ENCODE measurements at places on chromosomes 1 and 21.
A peak's percentile ranks its signal among the peaks of the same experiment; 100 is the strongest.

DNA sequence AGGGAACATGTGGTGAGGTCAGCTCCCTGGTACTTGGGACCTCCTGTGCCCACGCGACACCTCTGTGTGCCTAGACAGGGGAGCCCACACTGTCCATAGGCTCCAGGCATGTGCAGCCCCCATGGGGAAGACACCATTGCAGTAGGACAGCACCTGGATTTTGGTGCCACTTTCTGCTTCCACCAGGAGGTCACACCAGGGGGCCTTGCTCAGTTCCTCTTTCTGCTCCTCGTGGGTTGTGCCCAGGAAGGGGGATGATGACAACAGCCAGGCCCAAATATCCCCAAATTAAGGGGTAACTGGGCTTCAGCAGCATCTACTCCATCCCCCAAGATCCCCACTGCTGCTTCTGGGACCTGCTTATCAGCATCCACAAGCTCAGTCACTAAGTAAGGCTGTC, 358.2 kb upstream of the KAZN start:
- DNase-seq = no peak

GRCh38 chr1:205505791-205506190, 1.3 kb downstream of the CDK18 start:
- DNase-seq = no peak

- DNase-seq = peak; percentile 80
These were observed 1.9 kb upstream of the IRF2BP2 start for GRCh38 chr1:234611847-234612351.

DNA sequence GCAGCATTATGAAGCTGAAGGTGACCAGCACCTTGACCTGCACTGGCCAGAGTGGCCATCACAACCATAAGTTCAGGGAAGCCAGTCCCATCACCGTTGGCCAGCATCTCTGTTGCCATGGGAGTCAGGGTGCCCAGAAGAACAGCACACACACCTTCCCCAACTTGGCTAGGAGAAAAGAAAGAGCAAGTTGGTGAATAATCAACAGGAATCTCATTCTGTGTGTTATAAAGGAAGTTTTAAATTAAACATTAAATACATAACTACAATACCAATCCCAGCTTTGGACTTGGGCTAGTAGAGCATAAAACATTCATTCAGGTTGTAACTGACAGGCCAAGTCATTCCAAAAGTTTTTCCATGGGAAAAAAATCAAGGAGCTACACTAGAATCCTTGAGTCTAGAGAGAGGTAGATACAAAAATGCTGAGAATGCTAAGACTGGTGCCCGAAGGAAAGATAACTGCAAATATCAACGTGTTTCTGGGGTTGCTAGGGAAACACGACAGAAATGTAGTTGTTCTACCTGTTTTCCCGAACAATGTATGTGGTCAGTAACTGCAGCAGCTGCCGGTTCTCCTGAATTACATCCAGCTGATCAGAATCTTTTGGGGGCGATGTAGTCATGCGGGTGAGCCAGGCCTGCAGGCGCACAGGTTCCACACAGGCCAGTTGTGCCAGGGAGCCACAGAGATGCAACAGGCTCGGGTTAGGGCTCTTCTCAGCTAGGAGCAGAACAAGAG, 45.6 kb downstream of the UBR4 start:
- no peak for DNase-seq

DNA sequence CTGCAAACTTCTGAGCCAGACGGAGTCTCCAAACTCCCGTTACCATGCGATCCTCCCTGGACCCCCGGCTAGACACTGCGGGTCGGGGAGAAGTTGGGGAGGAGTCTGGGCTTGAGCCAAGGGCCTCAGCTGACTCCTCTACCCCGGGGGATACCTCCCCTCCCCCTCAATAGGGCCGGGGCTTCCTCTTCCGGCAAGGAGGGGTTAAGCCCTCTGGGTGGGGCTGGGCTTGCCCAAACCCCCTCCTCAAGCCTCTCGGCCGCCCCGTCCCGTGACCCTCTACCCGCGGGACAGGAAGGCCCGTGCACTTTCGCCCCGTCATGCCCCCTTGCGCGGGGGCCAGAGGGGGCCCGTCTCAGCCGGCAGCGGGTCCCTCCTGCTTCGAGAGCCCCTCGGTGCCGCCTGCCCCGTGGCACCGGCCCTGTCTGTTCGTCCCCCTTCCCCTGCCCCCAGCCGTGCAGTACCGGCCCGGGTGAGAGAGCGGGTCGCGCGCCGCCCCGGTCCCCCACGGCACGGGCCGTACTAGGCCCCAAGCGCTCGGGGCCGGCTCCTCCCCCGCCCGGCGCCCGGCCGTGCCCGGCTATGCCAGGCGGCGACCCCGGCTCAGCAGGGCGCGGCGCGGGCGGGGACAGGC, 652 bp downstream of the ARL8A start:
- DNase-seq = peak; percentile 89

GRCh38 chr1:14875524-14876509, 277.3 kb downstream of the KAZN start:
- no peak for DNase-seq

GRCh38 chr1:219206350-219206749, 32.7 kb downstream of the LYPLAL1 start:
- no peak for DNase-seq

DNA sequence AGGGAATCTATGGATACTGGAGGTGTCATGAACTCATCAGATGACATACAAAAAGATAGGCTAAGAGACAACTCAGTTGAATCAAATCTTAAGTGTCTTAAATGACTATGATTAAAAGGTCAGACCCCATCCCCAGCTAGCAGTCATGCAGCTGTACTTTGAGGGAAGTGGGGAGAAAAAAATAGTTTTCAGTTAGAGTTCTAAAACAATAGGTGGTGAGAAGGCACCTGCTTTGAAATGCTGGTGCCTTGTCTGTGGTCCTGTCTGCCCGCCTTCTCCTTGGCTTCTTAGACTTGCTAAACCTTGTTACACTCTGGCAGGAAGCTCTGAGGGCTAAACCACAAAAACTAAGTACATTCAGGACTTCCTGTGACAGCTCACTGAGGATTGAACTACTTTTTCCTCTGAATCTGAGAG, 15.3 kb downstream of the CD2 start:
- peak; percentile 15 for DNase-seq

- DNase-seq = no peak
These were observed 213.7 kb upstream of the CSF3R start for GRCh38 chr1:36696261-36696940.

GRCh38 chr1:90561911-90562310, 155.2 kb downstream of the BARHL2 start:
- DNase-seq = no peak

DNA sequence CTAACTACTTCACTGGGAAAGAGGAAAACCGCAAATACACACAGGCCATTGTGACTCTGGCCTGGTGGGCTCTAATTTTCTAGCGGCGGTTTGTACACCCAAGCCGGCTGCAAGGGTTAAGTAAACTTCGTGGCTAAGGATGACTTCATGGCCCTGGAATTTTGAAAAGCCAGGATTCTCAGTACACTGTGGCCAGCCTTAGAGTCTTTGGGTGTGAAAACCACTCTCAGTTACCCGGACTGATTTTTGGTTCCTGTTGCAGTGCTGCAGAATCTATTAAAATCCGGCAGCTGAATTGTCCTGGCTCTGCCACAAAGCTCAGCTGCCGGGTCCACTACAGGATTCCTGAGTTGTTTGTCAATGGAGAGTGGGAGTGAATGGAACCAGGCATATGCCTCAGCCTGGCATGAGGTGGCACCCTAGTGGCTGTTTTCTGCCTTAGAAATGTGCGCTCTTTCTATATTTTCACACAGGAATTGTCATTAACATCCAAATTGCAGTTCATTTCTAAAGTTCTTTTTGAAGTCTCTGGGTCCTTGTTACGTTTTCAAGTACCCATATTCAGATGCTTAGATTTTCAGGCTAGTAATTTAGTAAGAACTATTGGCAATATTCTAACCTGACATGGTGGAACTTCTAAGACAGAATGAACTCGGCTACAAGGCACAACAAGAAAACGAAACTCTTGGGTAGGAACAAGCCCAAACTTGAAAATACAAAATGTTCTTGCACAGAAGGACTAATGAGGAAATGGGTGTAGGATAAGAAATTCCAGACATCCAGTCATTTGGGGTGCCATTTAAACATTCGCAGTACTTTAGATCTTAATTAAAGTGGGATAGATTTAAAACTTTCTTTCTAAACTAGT, 255.9 kb downstream of the NFIA start:
- no peak for DNase-seq

DNA sequence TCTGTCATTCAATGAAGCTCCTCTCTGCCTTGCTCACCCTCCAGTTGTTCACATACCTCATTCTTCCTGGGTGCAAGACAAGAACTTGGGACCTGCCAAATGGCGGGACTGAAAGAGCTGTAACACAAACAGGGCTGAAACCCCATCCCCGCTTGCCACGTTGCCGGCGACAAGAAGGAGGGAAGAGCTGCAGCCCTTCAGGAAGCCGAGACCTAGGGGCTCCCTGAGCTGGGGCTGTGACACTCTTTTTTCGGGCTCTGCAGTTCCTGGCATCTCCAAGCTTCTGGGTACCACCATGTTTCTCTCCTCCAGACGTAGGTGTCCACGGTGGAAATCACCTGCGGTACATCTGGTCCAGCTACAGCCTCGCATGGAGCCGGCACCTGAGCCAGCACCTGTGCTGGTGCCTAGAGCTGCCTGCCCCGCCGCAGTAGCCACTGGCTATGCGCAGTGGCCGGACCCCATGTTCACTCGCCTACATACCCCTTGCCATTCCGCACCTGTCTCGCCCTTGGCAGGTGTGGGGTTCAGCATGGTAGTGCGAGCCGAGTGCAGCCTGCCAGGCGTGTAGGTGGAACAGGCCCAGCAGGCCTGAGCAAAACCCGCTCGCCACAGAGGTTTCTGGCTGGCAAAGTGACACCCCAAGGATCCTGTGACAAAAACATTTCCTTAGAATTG, 367.0 kb upstream of the NEGR1 start:
- DNase-seq = no peak

- peak; percentile 76 for DNase-seq
These were observed 1.7 kb downstream of the HHAT start for GRCh38 chr1:210330279-210330866.

DNA sequence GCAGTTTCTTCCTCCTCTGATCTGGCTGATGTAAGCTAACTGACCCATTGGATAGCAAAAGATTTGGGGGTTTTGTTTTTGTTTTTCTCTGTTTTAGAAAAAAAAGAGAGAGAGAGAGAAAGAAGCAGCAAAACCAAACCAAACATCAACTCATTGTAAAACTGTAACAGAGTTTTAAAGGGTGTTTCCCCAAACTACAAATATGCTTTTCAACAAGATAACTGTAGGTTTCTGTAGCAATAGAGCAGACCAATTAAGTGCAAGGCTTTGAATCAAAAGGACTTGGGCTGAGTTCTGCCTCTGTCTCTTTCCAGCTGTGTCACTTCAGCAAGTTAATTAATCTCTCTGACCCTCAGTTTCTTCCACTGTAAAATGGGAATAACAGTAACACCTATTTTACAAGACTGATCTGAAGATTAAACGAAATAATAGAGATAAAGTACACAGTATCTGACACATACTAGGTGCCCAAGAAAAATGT, 44.5 kb downstream of the RRAGC start:
- DNase-seq = peak; percentile 36

DNA sequence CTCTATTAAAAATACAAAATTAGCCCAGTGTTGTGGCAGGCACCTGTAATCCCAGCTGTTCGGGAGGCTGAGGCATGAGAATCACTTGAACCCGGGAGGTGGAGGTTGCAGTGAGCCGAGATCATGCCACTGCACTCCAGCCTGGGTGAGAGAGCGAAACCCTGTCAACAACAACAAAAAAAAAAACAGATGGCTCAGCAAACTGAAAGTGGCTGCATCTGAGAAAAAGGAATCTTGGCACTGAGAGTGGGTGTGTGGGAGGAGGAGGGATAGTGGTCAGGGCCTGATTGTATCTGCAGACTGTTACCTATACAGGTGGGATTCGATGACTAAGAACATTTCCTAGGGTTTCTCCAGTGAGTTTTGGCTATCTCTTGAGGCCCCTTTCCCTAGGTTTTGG, 122.2 kb upstream of the BARHL2 start:
- no peak for DNase-seq

DNA sequence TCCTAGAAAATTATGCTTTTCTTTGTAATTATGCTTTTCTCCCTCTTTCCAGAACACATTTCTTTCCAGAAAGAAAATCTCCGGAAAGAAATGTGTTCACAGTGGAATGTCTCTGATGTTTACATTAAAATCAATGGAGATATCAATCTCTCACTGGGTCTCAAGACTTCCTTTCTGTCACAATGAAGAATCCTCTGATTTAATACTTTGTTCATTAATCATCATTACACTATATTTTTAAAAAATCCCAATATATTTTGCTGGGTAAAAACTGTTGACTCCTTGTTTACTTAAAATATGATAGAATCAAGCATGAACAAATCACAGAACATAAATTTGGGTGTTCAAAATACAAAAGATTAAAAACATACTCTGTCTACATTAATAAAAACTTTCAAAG, 26.3 kb upstream of the TGFBR3 start:
- DNase-seq = no peak

DNA sequence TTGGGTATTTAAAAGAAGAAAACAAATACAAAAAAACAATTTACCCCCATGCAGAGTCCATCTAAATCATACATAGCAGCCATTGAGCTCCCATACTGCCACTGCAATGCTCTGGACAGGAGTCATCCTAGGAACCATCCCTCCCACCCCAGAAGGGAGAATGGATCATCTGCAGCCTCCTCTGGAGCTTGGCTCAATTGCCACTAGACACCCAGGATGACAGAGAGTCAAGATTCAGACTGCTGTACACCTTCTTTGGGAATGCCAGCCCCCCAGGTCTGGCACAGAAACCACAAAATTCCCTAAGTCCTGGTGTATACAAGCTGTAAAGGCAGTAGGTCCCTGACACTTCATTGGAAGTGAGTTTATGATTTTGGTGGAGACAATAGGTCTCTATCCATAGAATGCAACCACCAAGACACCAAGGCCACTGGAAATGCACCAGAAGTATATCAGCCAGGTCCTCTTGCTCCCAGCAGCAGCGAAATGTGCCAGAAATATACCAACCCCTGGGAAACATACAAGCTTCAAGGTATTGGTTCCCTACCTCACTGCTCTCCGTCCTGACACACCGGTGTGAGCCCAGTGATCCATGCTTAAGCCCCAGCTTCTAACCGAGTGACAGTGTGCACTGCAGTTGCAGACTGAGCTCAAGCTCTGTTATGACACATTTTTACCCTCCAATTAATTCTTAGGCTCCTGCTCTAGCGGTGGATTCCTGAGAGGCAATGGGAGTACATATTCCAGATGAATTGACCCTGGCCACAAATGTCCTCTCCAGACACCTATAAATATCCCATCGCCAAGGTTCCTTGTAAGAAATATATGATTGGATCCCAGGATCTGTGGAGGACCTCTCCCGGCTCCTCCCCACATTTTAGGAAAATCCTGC, 4.4 kb downstream of the TAL1 start:
- DNase-seq = peak; percentile 66

GRCh38 chr1:154624746-154625643, 17.0 kb upstream of the ADAR start:
- no peak for DNase-seq

DNA sequence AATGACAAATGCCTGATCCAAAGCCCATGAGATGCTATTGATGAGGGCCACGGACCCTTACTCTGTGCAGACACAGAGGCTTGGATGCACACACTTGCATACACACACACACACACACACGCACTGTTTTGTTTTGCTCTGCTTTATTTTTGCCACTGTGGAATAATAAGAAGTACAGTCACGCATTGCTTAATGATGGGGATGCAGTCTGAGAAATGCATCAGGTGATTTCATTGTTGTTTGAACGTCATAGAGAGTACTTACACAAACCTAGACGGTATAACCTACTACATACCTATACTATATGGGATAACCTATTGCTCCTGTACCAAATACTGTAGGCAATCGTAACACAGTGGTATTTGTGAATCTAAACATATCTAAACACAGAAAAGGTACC, 104.4 kb downstream of the RHOU start:
- DNase-seq = no peak
